AG08395 (cell line): ENCODE measurements at places on chromosomes 3 and 15.
A peak's percentile ranks its signal among the peaks of the same experiment; 100 is the strongest.

GRCh38 chr3:123392871-123393620 is 55.8 kb downstream of the ADCY5 start:
- DNase-seq, result no peak

- no peak for DNase-seq
These were observed 878.1 kb downstream of the SI start for GRCh38 chr3:164200053-164200823.

DNA sequence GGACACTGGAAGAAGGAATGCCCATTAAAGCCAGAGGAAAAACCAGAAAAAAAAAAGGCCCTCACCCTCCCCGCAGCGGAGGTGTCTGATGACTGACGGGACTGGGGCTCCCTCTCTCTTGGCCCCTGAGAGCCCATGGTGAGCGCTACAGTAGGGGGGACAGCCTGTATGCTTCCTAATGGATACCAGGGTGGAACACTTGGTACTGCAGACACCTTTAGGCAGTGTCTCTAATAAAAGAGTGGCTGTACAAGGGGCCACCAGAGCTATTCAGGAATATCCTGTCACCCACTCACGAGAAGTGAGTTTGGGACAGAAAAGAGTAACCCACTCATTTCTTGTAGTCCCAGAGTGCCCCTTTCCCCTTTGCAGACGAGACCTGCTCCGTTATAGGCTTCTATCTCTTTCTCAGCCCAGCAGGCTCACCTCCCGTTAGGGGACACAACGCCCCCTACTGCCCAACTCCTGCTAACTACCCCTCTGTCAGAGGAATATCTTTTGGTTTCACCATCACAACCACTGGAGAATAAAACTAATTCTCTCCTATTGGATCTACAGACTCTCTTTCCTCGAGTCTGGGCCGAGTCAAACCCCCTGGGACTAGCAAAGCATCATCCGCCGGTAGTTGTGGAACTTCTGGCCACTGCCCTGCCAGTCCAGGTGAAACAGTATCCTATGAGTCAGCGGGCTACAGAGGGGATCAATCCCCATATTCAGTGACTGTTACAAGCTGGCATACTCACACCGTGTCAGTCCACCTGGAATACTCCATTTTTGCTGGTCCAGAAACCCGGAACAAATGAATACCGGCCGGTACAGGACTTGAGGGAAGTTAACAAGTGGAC is 40.8 kb downstream of the ZBTB11 start:
- DNase-seq, result peak; percentile 38

DNA sequence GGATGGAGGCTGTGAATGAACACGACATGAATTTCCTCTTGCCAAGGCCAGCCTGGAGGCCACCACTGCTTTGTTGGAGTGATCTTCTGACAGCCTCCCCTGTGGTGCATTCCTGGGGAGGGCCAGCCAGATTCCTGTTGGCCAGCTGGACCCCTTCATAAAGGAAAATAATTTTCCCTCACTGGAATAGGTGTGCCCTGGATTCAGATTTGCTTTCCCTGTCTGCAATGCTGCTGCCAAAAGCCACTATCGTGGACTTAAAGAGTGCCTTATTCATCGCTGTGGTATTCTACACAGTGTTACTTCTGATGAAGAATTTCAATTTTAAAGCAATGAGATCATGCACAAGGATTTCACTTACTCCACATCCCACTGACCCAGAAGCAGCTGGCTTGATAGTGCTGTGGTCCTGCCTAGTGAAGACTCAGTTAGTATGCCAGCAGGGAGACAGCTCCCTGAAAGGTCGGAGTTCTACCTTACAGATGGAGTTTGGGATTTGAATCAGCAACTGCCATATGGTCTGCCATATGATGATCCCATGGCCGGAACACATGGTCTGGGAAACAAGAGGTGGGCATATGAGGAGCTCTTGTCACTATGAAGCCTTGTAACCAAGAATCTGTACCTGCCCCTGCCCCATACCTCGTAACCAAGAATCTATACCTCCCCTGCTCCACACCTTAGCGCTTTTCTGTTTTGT is 145.2 kb downstream of the KLF13 start:
- DNase-seq, result peak; percentile 92

DNA sequence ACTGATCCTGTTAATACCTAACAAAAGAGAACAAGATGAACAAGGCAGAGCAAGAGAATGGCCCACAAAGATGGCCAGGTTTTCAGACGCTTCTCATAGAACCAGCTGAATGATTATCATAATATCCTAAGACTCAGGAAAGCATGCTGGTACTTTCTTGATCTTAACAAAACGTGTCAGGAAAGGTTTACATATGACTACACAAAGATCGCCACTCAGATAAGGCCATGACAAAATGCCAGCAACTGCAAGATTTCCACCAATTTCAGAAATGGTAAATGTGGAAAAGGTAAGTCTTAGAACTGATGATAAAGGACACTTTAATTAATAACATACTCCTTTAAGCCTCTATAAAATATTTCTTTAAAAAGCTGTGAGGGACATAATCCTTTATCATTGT is 108.8 kb downstream of the DLG1 start:
- no peak for DNase-seq

DNA sequence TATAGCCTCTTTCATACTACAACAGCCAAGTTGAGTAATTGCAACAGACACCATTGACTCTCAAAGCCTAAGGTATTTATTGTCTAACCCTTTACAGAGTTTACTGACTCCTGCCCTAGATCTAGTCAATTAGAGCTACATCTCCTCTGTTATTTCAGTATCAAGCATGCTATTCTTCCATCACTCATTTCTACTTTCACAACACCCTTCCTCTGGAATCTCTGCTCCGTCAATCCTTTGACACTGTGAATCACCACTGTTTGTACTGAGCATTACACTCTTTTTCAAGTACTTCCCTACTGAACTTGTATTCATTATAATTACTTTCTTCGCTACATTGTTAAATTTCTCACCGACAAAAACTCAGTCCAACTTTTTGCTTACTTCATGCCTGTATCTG is 121.8 kb downstream of the ZNF609 start:
- no peak for DNase-seq

DNA sequence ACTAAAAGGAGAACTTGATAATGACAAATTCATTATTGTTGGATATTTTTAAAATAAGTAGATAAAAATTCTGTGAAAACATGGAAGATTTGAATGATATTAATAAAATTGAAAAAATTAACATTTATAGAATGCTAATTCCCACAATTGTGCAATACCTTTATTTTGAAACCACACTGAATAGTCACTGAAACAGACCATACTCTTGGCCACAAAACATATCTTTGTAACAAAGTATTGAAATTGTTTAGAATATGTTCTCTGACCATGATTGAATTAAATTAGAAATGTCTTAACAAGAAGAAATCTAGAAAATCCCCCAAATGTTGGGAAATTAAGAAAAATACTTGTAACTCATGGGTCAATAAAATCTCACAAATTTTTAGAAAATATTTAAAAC is 49.2 kb downstream of the ARHGAP11B start:
- no peak for DNase-seq

GRCh38 chr3:56915966-56916586 is 114.3 kb upstream of the ARHGEF3 start:
- no peak for DNase-seq

GRCh38 chr3:10528046-10528445 is 22.7 kb upstream of the ATP2B2 start:
- DNase-seq, result no peak

- peak; percentile 55 for DNase-seq
These were observed 3.6 kb upstream of the CCR4 start for GRCh38 chr3:32947789-32948238.

GRCh38 chr15:51887887-51888592 is 58.6 kb downstream of the TMOD3 start:
- no peak for DNase-seq

DNA sequence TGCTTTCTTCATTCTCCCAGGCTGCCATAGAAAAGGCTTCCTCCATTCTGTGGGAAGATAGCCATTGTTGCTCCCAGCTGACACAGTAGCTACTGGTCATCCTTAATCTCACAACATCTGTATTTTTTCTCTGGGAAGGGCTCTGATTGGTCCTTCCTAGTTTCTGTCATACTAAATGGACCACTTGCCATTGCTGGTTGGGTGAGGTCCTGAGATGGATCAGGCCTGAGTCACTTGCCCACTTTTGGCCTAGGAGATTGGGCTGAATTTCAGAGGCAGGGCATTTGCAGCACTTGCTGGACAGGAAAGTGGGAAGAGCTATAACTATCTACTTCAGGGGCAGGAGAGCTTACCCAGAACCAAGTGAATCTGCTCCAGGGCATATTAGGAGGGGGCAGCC is 106.5 kb upstream of the PROK2 start:
- DNase-seq, result peak; percentile 19

DNA sequence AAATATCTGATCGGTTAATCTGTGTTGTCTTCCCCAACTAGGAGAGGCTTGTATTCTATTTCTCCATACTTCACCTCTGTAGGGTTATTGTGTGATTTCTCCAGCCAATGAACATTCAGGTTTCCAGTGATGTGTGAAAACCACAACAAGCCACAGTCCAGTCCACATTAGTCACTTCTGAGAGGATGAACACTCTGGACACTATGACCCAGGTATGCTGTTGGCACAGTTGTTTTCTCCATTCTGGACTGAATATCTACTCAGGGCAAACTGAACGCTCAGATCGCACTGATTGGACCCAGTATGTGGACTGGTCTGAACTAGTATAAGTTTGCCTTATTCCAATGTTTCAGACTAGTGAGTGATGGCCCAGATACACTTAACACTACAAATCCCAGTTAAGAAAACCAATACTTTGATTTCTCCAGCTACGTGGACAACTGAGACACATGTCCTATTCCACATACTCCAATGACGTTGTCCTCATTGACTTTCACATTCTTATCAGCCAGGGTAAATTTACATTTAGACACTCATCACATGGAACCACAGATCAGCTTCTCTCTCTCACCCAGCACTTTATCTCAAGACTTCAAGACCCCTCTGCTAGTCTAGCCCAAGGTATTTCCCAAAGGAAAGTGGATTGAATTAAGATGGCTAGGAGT is 587.4 kb upstream of the SGO1 start:
- no peak for DNase-seq

DNA sequence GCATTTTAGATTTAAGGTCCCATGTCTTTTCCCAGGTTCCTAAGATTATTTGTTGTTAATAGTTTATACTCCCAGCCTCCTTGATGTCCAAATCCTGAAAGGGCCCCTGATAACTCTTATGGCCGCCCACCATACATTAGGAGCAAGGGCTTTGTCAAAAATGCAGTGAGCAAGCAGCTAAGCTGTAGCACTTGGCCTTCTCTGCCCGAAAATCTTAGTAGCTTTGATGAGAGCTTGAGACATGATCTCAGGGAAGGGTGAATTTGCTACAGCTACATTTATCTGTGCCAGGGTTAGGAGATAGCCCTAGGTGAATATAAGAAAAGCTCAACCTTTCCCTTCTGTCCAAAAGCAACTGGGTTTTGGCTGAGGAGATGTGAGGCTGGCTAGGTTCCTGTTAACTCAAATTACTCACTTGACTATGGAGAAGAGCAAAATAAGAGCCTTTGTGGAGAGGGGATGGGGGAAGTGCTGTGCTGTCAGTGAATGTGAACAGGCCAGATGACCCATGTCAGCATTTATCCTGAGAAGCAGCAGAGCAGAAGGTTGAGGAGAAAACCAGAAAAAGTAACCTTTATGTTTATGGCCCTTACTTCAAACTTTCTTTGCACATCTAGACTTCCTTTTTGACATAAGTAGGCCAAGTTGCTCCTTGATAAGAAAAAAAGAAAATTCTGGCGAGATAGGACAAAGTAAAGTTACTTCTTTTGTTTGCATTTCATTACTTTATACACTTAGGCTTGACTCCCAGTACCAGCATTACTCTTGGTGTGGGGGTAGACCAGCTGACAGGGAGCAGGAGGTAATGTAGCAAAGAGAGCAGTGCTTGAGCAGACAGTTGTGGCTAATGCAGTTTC is 21.1 kb downstream of the MAPK6 start:
- DNase-seq, result peak; percentile 24

DNA sequence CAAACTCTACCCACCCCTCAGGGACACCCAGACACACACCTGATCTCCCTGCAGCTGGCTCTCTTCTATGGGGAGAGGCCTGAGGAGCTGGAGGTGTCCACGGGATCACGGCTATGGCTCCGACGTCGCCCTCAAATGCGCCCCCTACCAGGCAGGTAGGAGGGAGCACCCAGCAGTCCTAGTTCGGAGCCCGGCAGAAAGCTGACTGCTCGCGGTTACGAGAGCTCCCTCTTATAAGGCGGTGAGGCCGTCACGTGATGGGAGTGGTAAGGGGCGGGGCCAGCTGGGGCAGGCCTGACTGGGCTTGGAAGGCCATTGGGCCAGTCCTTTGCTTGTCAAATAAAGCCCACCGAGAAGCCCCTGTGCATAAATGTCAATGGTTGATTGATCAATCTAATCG is at the start of gene PRR20G:
Gene PRR20G, minus strand, starts transcription at position 207 of the 400 bp plus-strand sequence. CDS start 681 bp downstream, outside the sequence.
- no peak for DNase-seq

DNA sequence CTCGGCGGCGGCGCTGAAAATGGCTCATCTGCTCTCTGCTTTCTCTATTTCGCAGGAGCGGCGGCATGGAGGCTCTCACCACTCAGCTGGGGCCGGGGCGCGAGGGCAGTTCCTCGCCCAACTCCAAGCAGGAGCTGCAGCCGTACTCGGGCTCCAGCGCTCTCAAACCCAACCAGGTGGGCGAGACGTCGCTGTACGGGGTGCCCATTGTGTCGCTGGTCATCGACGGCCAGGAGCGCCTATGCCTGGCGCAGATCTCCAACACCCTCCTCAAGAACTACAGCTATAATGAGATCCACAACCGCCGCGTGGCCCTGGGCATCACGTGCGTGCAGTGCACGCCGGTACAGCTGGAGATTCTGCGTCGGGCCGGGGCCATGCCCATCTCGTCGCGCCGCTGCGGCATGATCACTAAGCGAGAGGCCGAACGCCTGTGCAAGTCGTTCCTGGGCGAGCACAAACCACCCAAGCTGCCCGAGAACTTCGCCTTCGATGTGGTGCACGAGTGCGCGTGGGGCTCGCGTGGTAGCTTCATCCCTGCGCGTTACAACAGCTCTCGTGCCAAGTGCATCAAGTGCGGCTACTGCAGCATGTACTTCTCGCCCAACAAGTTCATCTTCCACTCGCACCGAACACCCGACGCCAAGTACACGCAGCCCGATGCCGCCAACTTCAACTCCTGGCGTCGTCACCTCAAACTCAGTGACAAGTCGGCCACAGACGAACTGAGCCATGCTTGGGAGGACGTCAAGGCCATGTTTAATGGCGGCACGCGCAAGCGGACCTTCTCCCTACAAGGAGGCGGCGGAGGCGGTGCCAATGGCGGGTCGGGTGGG is 790 bp downstream of the SKOR1 start:
- no peak for DNase-seq

DNA sequence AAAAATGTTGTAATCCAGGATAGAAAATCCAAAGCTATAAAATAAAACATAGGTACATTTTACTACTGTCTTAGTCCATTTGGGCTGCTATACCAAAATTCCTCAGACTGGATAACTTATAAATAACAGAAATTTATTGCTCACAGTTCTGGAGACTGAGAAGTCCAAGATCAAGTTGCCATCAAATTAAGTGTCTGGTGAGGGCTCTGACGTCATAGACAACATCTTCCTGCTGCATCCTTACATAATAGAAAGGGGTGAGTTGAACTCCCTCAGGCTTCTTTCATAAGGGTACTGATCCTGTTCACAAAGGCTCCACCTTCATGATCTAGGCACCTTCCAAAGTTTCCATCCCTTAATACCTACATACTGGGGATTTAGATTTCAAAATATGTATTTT is 826.8 kb downstream of the NTRK3 start:
- DNase-seq, result no peak
